ENCODE measurements at places on chromosomes 5 and 9.
A peak's percentile ranks its signal among the peaks of the same experiment; 100 is the strongest.

- no peak for DNase-seq
Measured at GRCh38 chr5:91500758-91501157, 117.6 kb upstream of the ARRDC3 start.

- no peak for DNase-seq
Measured at GRCh38 chr9:109913461-109913810, 133.4 kb downstream of the PALM2AKAP2 start.

- no peak for DNase-seq
Measured at GRCh38 chr5:142167458-142167857, 58.9 kb downstream of the NDFIP1 start.

GRCh38 chr5:14557791-14558415 lies 23.7 kb upstream of the OTULINL start:
- no peak for DNase-seq

DNA sequence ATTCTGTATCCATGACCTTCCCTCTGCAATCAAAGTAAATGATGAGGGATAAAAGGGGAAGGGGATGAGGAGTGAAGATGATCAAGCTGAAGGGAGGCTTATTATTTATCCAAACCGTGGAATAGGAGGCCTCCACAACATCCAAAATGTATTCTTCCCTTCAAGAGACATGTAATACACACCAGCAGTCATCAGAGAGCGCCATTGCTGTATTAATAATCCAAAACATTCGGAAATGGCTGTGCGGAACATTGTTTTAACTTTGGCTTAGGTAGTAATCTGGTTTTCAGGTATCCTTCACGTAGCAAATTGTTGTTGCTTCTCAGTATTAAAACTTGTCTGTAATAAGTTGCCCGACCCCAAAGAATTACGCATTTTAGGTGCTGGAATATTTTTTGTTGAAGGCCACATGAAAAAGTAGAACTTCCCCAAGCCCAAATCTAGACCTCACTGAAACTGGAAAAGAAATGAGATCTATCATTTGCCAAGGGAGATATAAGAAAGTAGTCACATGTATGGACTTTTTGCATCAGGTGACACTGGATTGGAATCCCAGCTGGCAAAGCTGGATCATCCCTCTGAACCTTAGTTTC lies 2.6 kb upstream of the BOD1 start:
- peak; percentile 68 for DNase-seq

DNA sequence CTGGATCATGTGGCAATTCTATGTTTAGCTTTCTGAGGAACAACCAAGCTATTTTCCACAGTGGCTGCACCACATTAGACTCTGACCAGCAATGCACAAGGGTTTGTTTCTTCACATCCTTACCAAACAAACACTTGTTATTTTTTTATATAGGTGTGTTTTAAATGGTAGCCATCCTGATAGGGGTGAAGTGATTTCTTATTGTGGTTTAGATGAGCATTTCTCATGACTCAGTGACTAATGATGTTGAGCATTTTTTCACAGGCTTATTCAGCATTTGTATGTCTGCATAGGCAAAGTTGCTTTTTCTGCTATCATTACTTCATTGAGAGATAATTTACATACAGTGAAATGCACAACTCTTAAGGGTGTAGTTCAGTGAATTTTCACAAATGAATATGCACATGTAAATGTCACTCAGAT lies 36.0 kb downstream of the ANKRD33B start:
- DNase-seq, result peak; percentile 77

GRCh38 chr9:127059030-127059429 lies 63.4 kb downstream of the ANGPTL2 start:
- no peak for DNase-seq

- DNase-seq, result peak; percentile 52
Measured at GRCh38 chr5:180670586-180671359, 21.4 kb upstream of the FLT4 start.

DNA sequence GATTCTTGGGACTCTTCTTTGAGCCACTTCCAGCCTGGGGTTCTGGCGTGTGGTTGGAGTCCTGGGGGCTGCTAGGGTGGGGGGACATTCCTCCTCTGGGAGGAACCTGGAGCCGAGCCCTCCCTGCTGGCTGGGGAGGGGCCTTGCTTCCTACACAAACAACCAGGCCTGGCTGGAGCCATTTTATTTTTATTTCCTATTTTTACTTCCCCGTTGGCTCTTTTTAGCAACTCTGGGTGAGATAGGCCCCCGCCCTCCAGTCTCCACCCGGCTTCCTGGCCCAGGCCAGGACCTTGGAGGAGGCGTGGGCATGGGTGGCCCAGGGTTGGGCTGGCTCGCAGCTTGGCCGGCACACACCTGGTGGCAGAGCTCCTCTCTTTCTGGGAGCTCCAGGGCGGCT lies 15.1 kb downstream of the RXRA start:
- DNase-seq, result peak; percentile 76

DNA sequence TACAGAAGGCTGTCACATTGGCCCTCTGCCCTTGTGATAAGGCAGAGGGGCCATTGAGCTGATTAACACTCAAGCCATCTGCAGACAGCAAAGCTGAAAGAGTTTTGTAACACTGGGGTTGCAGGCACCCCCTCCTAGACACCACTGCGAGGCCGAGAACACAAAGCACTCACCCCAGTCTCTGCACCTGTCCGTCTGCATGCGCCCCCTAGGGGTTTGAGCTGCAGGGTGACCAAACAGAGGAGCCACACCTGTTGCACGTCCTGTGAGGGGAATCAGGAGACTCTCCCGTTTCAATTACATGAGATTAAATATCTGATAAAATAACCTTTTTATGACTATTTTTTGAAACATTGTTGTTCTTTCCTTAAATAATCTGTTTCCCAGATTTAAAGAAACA lies 1180.4 kb downstream of the CDH9 start:
- no peak for DNase-seq

GRCh38 chr9:133715295-133715865 lies 22.8 kb downstream of the SARDH start:
- no peak for DNase-seq

DNA sequence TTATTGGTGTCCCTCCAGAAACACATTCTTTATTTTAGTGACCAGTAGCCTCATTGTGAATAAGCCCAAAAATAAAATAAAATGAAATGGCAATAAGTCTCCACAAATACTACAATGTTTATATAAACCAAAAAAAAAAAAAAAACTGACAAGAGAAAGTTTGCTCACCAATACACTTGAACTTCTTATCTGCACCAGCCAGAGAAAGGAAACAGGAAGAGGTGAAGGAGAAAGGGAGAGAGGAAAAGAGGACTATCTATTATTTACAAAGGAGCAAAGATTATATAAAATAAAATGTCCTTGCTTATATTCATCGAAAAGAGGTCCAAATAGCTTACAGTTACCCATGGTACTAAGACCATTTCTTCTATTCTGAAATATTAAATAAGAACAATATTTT lies 176.4 kb upstream of the CCNG1 start:
- no peak for DNase-seq

DNA sequence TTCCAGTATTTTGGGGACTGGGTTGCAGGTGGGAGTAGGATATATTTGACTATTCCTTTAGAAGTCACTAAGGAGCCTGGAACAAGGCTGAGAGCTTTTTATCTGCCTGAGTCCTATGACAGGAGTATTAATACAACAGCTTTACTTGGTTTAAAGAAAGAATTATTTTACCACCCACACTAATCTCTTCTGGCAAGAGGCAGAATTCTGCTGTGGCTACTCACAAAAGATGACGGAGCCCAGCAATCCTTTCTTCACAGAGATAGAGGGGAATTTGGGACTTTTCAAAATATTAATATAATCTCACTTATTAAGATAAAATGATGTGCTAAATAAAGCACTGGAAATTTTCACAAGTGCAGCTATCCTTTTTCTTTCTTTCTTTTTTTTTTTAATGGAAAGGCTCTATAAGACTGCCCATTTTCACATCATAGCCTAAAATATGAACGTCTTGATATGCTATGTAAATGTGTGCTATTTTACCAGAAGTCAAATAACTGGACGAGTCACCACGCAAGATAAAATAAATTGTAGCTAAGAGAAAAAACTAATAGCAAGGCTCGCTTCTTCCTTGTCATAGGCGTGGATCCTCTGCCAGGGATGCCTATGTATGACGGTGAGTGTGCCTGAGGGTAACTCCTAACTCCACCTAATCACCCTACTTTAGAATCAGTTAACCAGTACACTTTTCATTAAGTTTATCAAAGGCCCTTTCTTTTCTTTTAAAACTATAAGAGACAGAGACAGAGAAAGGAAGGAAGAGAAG lies 76.3 kb downstream of the ZNF608 start:
- no peak for DNase-seq

DNA sequence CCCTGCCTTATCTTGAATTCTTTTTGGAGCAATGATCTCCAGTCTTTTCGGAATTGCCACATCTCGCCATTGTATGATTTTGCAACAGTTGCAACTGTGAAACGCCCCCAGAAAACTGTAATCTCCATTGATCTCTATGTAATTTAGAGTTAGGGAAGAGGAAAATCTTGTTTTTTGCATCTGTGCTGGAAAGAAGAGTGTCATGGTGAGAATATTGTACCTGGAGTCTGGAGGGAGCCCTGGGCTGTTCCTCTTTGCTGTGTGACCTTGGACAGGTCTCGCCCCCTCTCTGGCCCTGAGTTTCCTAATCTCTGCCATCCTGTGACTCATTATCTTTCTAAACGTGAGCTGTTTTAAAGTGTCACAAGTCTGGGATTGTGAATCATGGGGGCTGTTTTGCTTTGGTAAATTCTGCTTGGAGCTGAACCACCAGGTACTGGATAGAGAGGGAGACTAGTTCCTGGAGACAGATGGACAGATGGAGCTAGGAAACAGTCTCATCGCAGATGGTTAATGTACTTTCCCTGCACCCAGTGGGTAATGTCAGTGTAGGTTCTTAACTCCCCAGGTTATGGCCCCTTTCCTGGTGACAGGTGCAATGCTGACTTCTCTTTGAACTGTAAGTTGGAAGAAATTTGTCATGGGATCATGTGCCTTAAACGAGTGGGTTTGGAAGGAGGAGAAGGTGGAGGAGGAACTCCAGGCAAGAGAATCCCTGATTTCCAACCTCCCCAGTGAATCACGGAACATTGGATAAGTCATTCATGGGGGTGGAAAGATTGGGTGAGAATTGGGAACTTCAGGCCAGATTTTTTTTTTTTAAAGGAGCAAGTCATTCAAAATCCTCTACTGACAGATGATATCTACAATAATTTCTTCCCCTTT lies 19.6 kb downstream of the PPARGC1B start:
- peak; percentile 76 for DNase-seq

GRCh38 chr9:571741-572140 lies 269.8 kb upstream of the DMRT1 start:
- no peak for DNase-seq

DNA sequence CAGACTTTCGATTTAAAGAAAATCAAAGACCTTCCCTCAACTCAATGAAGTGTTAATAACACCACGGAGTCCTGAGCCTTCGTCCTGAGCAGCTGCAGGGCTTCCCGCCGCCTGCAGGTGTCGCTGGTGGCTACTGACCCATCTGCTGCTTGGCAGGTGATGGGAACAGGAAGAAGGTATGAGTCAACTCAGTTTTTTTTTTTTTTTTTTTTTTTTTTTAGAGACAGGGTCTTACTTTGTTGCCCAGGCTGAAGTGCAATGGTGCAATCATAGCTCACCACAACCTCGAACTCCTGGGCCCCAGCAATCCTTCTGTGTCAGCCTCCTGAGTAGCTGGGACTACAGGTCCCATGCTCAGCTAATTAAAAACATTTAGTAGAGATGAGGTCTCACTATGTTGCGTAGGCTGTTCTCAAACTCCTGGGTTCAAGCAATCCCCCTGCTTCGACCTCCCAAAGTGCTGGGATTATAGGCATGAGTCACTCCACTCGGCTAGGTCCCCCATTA lies 185.7 kb upstream of the IL12B start:
- peak; percentile 78 for DNase-seq

- DNase-seq, result no peak
Measured at GRCh38 chr5:171750311-171750788, 35.3 kb upstream of the SMIM23 start.

DNA sequence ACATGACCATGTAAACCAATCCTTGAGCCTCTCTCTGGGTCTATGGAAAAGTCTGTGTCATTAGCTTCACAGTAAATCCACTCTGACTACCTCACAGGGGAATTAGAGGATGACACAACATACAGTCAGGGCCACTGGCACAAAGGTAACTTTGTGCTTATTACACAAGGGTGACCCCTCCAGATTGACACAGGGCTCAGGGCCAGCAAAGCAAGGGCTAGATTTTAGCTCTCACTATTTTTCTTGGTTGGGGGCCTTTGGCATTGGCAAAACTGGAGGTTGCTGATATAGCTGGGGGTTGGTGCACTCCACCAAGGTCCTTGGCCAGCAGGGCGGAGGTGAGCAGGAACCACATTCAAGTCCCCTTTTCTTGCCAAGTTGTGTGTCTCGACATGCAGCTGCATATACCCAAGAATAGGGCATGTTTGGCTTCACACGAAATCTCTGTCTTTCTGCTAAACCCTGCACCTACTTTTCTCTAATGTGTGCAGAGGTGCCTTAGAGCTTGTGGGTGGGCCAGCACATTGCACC lies 15.2 kb upstream of the OSMR start:
- DNase-seq, result no peak

GRCh38 chr5:178551468-178551867 lies 38.7 kb downstream of the COL23A1 start:
- no peak for DNase-seq

- DNase-seq, result no peak
Measured at GRCh38 chr5:125376059-125376641, 629.7 kb upstream of the ZNF608 start.

GRCh38 chr9:92534204-92534603 lies 1.6 kb downstream of the ECM2 start:
- no peak for DNase-seq

DNA sequence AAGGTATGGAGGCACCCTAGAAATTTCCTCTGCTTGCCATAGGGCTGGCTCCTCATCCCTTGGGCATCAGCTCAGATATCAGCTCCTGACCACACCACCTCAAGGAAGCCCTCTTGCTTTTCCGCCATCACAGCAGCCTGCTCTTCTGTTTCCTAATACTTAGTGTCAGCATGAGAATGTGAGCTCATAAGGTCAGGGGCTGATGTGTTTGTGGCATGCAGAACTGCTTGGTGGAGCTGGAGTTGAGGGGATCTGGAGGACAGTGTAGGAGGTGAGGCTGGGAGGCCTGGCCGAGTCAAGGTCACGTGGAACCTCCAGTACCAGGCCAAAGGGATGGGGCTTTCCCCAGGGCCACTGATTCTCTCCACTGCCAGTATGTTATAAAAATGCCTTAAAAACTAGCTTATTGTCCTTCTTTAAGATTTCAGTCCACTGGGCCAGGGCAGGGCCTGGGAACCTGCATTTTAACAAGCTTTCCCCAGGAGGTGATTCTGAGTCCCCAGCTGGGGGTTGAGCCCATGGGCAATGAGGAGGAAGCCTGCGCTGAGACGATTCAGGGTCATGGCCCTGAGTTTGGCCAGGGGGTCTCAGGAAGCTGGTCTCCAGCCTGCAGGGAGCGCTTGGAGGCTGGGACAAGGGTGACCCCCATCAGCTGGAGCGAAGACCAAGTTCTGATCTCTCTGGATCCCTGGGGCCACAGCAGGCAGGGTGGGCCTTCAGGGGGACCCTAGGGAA lies 28.6 kb downstream of the DAB2IP start:
- peak; percentile 85 for DNase-seq

GRCh38 chr5:102341681-102342288 lies 45.7 kb upstream of the SLCO4C1 start:
- no peak for DNase-seq
